DMS79 treated with DMSO at 0.1 percent for 48 hours (cell line): ENCODE measurements at places on chromosomes 4 and X.

DNA sequence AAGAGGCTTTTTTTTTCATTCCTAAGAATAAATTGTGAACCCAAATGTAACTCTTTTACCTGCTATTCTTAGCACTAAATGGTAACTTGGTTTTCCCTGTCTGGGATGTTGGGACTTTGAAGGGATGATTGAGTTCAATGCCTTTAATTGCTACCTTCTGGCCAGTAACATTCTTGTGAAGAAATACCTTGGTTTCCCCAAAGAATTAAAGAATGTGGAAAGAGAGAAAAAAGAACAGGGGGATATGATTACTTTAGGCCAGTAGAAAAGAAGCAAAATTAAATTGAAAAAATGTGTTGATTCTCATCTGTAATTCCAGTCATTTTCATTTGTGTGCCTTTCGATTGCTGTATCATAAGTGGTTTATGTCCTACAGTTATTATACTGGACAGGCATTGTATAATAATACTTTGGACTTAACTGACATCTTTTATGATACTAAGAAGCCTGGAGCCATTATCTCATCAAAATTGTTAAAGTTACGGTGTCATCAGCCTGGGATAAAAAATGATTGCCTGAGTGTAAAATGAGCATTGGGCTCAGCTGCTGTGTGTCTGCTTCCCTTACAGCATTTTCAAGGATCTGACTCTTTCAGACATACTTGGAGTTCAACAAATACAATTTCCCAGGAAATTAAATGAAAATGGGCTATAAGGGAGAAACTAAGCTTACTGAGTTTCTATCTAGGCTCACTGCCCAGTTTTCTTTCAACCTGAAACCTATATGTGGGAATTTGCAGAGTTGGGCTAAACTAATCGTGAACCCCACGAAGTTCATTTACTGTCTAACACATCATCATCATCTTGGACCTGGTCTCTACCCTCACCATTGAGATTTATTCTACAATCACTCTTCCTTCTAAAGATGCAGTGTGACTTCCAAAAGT lies 146.3 kb downstream of the SHROOM3 start:
- DNase-seq, result no peak

- DNase-seq, result no peak
Measured at GRCh38 chrX:19956923-19957322, 33.9 kb downstream of the BCLAF3 start.

DNA sequence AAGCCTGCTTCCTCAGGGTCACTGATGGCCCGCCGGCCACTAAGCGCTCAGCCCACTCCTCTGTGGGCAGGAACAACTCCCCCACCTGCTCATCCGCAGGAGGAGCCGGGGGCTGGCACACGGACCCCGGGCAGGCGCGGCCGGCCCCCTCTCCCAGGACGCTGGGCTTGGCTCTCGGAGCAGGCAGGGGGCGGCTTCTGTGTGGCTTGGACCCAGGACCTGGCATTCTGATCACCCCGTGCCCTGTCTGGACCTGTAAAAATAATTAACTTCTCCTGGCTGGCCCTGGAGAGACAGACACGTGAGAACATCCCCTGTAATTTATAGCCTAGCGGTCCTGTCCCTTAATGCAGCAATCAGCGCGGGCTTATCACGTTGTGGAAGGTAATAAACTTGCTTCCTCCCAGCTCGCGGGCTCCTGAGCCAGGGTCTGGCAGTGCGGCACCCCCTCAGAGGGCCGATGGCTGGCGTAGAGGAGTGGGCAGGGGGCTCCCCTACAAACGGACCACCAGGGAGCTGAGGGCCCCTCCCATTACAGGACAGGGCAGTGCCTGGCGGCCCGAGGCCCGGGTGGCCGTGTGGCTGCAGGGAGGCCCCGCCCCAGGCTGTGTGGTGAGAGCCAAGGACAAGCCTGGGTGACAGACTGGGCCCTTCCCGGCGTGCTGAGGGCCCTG lies 84.5 kb upstream of the NKX1-1 start:
- no peak for DNase-seq

DNA sequence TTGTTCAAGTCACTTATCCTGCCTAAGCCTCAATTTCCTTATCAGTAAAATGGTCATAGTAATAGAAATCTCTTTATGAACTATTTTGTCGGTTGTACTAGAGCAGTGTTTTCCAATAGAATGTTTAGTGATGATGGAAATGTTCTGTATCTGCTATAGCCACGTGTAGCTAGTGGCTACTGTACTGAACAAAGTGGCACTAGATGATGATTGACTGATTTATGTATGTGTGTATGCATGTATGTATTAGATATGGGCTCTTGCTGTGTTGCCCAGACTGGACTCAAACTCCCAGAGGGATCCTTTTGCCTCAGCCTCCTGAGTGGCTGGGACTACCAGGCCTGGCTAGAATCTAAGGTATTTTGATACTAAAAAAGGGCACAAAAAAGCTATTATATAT lies 24.7 kb upstream of the SLC9B1 start:
- no peak for DNase-seq

DNA sequence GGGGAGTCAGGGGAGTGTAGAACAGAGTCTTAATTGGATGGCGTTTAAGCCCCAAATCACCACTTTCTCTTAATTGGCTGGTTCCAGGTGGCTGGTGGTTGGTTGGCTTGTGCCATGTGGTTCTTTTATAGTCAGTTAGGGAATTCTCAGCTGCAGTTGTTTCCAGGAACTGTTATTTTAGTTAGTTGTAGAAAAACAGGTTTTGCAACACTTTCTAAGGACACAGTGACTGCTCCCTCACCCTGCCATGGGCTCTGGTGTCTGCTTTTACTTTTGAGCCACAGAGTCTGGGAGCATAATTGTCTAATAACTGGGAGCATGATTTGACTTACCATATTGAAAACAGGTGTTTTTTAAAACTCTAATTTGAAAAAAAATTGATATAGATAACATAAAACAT lies 75.8 kb upstream of the PCDH18 start:
- no peak for DNase-seq

- DNase-seq, result no peak
Measured at GRCh38 chr4:175953960-175954521, 111.6 kb upstream of the WDR17 start.

- no peak for DNase-seq
Measured at GRCh38 chrX:71239781-71240180, 14.2 kb downstream of the ZMYM3 start.

GRCh38 chr4:47017494-47017893 lies 13.9 kb upstream of the GABRB1 start:
- DNase-seq, result no peak

DNA sequence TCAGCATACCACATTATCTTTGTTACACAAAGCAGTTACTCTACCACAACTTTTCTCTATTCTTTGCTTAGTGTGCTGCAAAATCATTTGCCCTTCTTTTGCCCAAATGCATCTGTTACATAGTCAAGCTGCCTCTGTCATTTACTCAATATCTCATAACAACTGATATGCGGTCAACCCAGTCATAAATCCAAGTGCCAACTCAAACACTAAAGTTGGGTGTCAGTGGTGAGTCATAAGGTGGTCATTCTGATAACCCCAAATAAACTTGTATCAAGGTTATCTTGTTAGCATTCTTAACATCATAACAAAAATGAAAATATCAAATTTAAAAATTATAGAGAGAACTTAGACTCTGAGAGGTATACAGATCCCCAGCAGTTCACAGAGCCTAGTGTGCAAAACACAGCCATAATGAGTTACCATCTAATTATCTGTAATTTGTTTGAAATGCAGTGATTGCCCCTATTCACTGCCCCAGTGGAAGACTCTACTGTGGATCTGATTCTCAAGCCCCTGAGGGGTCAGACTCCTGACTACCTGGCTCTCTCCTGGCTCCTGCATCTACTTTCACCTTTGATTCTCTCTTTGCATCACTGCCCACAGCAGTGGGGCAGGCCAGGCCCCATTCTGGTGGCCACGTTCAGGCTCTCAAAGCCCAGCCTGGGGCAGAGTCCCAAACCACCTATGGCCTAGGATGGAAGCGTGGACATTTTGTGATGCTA lies 29.2 kb downstream of the TBC1D9 start:
- no peak for DNase-seq

GRCh38 chrX:1576201-1576992 lies 15.0 kb upstream of the AKAP17A start:
- DNase-seq, result no peak

- no peak for DNase-seq
Measured at GRCh38 chr4:4418676-4419390, 31.9 kb downstream of the NSG1 start.

- DNase-seq, result no peak
Measured at GRCh38 chr4:122099896-122100295, 52.2 kb upstream of the BLTP1 start.

GRCh38 chr4:37670249-37670648 lies 15.9 kb downstream of the RELL1 start:
- no peak for DNase-seq

GRCh38 chr4:16168710-16169388 lies 57.4 kb downstream of the TAPT1 start:
- no peak for DNase-seq

GRCh38 chr4:112214390-112215264 lies 17.0 kb upstream of the AP1AR start:
- no peak for DNase-seq

DNA sequence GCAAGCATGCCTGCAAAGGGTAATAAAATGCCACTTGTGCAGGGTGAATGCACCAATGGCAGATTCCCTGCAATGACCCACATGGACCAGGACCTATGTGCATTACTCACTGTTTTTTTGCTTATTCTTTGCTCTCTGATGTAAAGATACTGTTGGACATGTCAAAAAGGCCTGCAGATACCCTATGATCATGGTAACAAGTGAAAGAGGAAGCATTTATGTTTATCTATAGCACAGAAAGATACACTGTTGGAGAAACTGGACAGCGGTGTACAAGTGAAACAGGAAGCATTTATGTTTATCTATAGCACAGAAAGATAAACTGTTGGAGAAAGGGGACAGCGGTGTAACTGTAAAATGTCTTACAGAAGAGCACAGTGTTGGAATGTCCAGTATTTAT lies 127.5 kb downstream of the PAPSS1 start:
- no peak for DNase-seq

GRCh38 chr4:100087743-100088142 lies 102.5 kb downstream of the DDIT4L start:
- DNase-seq, result no peak

DNA sequence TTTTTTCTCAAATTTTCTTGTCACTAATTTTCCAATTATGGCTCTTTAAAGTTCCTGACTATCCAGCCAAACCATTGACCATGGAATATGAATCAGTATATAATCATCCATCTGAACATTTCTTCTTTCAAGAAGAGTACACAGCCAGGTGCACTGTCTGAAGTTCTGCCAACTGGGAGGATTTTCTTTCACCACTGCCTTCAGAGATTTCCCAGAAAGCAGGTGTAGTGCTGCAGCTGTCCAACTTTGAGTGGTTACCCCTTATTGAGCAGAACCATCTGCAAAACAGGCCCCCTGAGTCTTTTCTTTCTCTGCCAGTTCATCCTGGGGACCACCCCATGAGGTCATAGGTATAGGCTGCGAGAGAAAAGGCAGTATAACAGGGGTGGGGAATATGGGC lies 1213.2 kb downstream of the RAPGEF2 start:
- no peak for DNase-seq

DNA sequence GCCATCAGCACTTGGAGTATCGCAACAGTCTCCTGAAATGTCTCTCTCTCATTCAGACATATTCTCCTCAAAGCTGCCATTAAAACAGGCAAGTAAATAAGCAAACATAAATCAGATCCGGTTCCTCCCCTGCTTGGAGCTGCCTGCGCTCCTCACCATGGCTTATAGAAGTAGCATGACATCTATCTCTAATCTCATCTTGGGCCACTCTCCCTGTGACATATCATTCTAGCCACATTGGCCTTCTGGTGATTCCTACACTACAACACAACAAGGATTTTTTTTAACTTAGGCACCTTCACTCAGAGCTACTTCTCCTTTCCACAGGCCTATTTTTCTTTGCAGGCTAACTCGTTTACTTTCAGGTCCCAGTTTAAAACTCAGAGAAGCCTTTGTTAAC lies 387.9 kb downstream of the ARHGAP24 start:
- DNase-seq, result no peak

DNA sequence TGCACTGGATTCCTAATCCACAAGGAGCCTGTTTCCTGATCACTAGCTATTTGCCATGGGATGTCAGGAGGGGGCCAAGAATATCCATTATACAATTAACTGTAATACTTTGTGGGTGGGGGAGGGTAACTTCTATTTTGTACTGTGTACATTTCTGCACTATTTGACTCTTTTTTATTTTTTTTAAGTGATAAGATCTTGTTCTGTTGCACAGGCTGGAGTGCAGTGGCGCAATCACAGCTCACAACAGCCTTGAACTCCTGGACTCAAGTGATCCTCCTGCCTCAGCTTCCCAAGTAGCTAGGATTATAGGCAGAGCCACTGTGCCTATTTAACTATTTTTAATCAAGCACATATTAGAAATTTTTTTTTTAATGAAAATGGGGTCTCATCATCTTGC lies 134.1 kb downstream of the ELOVL6 start:
- DNase-seq, result no peak

DNA sequence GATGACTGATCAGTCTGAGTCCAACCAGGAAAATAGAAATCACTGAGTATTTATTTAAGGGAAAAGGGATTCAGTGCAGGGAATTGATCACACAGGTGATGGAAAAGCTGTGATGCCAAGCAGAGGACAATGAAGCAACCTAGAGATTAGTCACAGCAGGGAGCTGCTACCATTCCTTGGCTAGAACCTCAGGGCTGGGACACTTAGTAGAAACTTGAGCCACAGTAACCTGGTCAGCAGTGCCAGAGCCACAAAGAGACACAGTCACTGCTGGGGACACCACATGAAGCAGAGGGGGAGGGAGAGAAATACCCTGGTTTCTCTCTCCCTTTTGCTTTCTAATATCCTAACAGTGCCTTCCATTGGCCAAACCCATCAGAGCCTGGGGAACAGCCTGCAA lies 38.7 kb downstream of the RTL9 start:
- DNase-seq, result no peak

- DNase-seq, result no peak
Measured at GRCh38 chr4:98503676-98504075, 154.7 kb downstream of the TSPAN5 start.

- no peak for DNase-seq
Measured at GRCh38 chr4:115259642-115260041, 146.2 kb upstream of the NDST4 start.

- no peak for DNase-seq
Measured at GRCh38 chr4:143351774-143352451, 15.2 kb downstream of the GAB1 start.

GRCh38 chrX:10032147-10032546 lies 65.0 kb downstream of the CLDN34 start:
- no peak for DNase-seq

GRCh38 chr4:188433741-188434315 lies 294.6 kb downstream of the TRIML1 start:
- DNase-seq, result no peak

- no peak for DNase-seq
Measured at GRCh38 chr4:121900132-121900983, 30.1 kb upstream of the BBS7 start.
